ENCODE measurements at places on chromosomes 7 and 10.

GRCh38 chr10:62911210-62911963 lies 95.2 kb upstream of the EGR2 start:
- DNase-seq, result no peak

- DNase-seq, result no peak
Observed at GRCh38 chr7:24135003-24135817, 148.8 kb upstream of the NPY start.

- DNase-seq, result no peak
Observed at GRCh38 chr7:47779341-47779771, 168.9 kb downstream of the PKD1L1 start.

- DNase-seq, result no peak
Observed at GRCh38 chr10:23111517-23112286, 16.3 kb downstream of the MSRB2 start.

GRCh38 chr7:81682873-81683272 lies 87.0 kb downstream of the HGF start:
- no peak for DNase-seq

- no peak for DNase-seq
Observed at GRCh38 chr7:75872073-75872782, 6.6 kb upstream of the RHBDD2 start.

GRCh38 chr10:64076322-64076940 lies 555.2 kb downstream of the REEP3 start:
- no peak for DNase-seq

DNA sequence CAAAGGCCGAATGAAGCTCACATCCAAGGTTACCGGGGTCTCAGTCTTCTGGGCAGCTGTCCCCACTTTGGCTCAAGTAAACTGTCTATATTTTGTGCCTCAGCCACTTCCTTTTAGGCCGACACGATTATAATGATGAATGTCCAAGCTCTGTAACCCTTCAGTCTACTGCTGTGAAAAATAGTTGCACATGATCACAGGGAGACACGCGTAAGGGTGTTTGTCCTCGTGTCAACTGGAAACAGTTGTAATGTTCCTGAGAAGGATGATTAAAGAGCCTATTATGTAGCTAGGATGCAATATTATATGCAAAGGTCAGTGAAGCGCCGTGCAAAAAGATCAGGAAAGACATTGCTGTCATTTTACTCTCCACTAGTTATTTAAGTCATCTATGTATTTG lies 559.9 kb downstream of the SDK1 start:
- no peak for DNase-seq

DNA sequence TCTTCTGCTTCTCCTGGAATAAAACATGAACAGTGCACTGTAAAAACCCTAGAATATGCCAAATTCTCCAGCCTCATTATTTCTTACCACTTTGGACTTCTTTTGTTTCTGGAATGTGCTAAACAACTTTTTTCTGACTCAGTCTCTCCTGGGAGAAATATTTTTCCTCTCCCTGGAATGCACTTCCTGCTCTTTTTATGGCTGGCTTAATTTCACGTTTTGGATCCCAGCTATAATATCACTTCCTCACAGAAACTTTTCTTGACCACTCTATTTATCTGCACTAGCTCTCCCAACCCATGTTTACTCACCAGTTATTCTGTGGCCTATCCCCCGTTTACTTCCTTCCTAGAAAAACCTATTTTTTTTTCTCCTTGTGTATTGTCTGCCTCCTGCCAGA lies 26.7 kb downstream of the ABCB5 start:
- DNase-seq, result no peak

DNA sequence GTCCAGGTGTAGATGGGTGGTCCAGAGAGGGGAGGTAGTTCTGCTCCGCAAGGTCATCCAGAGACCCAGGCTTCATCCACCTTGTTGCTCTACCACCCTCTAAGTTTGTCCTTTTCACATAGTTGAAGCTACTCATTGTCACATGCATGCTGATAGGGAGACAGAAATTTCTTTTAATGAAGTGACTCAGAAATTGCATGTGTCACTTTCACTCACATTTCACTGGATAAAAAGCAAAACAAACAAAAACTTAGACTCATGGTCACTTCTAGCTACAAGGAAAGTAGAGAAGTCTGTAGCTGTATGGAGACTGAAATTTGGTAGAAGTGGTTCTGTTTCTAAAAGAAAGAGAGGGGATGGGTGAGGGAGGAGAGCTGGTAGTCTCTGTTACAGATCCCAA lies 161.9 kb downstream of the SORCS3 start:
- no peak for DNase-seq

Measured in stimulated activated CD8-positive, alpha-beta memory T cell treated with anti-CD3 and anti-CD28 coated beads, Interleukin-4, amount 100 ng/mL, for 1 hour (primary cell).